ENCODE measurements at places on chromosomes 12 and 14.

DNA sequence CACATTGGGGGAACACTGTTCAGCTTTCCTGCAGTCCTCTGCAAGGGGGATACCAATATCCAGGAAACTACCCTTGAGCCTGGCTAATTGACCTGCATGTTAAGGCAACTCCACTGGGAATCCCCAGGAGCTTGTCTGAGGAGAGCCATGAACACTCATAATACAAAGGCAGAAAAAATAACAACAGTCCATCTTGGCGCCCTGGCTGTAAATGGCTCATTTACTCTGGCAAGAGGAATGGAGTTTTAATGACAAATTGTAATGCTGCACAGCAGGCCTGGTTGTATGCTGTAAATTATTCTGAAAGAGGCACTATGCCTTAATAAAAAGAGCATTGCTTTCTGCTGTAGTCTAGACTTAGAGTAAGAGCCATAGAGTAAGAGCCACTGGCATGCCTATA lies 58.3 kb downstream of the SLC8A3 start:
- DNase-seq = no peak

- DNase-seq = no peak
Measured at GRCh38 chr12:114612062-114612461, 71.9 kb downstream of the TBX3 start.

GRCh38 chr14:89773644-89774316 lies 180.8 kb downstream of the EFCAB11 start:
- peak; percentile 40 for DNase-seq

DNA sequence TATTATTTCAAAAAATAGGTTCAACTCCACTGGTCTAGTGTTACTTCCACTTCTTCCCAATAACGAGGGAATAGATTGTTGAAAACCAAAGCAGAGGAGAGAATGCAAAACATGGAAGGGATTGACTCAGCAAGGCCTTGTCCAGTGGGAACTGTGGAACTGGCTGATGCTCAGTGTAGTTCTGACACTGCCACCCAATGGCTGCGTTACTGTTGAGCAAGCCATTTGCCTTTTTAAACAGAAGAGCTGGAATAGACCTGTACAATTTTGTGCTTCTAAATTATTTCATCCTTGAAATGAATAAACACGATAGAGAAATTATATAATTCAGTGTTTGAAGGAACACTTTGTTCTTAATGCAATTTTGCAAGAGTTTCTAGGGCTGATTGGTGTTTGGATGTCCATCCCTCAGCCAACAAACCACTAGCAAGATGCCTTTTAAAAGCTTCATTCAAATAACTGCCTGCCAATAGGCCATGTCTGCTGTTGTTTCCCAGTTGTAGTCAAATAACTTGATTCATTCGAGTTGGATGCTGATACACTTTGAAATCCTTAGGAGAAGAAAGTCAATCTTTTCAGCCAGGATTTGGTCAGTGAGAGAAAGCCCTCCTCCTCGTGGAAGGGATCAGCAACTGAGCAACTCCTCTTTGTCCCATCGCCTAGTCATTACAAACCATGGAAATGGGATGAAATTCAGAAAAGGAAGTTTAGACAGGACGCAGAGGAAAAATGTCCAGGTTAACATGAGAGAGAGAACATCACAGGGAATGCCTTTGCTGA lies 7.3 kb upstream of the MGP start:
- DNase-seq = no peak

DNA sequence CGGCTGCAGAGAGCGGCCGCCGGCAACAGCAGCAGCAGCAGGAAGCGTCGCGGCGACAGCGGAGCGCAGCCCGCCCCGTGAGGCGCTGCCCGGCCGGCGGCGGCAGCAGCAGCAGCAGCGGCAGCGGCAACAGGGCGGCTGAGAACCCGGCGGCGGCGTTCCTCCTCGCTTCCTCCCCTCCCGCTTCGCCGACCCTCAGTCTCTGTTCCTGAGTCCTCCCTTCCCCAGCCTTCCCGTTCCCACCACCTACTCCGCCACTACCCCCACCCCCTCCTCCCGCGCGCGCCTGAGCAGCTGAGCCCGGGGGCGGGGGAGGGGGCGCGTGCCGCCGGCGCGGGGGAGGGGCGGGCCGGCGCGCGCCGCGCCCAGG lies 310 bp downstream of the BICDL1 start:
- DNase-seq = no peak

- DNase-seq = no peak
Measured at GRCh38 chr12:62258941-62259630, 1.1 kb upstream of the USP15 start.

GRCh38 chr14:21168055-21168454 lies 12.2 kb upstream of the OR5AU1 start:
- no peak for DNase-seq

- no peak for DNase-seq
Measured at GRCh38 chr12:104566244-104566993, 109.7 kb downstream of the CHST11 start.

DNA sequence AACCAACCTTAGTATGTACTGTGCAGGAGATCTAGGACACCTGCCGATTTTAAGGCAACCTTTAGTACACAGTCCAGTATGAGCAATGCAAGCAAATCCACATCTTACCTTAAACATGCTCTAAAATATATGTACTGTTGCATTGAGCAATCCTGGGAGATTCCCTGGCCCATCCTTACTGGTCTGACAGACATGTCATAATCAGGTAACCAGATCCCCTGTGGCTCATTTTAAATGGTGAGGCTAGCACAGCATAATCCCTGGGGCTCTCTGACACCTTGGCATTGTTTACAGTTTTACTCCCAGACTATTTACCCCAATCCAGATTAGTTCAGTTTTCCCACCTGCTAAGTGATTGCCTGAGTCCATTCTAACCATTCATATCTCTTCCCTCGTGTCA lies 15.1 kb downstream of the BMAL2 start:
- no peak for DNase-seq

DNA sequence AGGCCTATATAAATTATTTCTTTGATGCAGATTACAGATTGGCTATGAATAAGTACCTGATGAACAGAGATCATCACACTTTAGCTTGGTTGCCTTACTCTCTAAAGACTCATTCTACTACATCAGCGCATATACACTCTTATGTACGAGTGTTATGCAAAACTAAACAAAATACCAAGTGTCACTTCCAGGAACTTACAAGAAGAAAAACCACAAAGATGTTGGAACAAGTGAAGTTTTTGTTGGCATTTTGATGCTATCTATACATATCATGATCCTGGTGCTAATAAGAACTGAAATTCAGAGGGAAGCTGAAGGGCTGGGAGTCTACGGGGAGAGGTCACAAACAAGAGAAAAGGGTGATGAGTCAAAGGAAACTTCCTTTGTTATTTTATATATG lies 47.9 kb upstream of the CERS5 start:
- no peak for DNase-seq

GRCh38 chr12:51395283-51396230 lies 4.4 kb upstream of the GALNT6 start:
- DNase-seq = no peak

- no peak for DNase-seq
Measured at GRCh38 chr12:54162741-54163140, 26.0 kb downstream of the SMUG1 start.

DNA sequence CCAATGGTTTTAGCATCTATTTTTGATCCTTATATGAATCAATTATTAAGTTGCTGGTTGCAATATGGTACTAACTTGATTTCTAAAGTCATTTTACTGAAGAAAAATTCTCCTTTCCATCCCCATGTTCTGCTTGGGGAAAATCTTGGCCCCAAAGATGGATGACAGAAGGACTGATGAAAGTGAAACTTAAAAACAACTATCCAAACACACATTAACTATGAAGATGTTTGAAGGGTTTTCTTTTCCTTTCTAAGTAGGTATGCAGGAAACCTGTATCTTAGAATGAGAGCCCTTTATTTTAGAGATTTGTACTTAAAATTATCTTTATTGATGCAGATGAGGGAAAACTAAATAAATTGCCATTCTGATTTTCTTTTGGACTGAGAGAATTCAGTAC lies 5.9 kb downstream of the C12orf71 start:
- no peak for DNase-seq

DNA sequence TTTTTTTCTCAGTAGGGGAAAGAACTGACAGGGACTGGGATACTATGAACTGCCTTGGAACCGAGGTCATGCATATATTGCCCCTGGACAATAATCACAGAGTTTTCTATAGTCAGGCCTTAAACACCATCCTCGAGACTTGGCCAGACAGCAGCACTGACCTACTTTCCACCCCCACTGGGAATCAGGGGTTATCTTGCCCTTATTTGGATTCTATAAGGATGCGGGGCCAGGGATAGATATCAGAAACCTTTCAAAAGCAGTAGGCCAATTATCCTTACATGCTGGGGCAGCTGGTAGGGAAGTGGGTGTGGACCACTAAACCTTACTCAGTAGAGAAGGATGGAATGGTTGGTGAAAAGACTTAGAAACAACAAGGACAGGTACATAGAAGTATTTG lies 2.0 kb downstream of the ZNF219 start:
- no peak for DNase-seq
